CD4-positive, CD25-positive, alpha-beta regulatory T cell (primary cell): ENCODE measurements at places on chromosomes 13 and 19. TPM values are rescaled to one million over a fixed set of nuclear protein-coding genes. Genes with fewer than 3 reads are reported as not detected.
A peak's percentile ranks its signal among the peaks of the same experiment; 100 is the strongest.

DNA sequence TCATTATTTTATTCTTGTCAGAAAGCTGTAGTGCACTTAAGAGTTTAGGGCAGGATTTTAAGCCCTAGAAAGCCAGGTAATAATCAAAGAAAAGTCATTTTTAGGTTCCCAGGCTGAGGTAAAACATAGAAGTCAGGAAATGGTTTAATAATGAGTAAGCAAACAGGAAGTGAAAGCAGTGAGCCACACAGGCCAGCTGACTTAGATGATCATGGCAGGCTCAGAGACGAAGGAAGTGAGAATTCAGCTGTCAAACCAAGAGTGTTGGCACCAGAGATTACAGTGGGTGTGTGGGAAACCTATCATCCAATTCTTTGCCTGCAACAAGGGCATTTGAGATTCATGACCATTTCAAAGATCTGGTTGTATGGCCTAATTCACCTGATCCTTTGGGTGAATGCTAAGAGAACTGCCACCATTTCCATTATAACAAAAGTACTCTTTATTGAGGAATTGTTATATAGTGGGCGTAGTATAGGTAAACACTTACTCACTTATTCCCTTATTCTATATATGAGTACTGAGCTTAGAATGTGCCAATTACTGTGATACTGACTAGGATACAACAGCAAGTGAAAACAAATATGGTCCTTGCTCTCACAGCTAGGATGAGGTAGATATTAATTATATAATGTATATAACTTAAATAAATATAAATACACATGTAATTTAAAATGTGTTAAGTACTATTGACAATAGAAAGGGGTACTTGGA, 103.7 kb upstream of the EDNRB start:
- no peaks in the 10 kb centered on the region for H3K27me3 ChIP-seq
- H3K4me3 ChIP-seq = peak overlapping the region; percentile 33
- no peaks in the 10 kb centered on the region for H3K36me3 ChIP-seq
- peak overlapping the region; percentile 26 for H3K27ac ChIP-seq
- H3K4me1 ChIP-seq = no peaks in the 10 kb centered on the region

DNA sequence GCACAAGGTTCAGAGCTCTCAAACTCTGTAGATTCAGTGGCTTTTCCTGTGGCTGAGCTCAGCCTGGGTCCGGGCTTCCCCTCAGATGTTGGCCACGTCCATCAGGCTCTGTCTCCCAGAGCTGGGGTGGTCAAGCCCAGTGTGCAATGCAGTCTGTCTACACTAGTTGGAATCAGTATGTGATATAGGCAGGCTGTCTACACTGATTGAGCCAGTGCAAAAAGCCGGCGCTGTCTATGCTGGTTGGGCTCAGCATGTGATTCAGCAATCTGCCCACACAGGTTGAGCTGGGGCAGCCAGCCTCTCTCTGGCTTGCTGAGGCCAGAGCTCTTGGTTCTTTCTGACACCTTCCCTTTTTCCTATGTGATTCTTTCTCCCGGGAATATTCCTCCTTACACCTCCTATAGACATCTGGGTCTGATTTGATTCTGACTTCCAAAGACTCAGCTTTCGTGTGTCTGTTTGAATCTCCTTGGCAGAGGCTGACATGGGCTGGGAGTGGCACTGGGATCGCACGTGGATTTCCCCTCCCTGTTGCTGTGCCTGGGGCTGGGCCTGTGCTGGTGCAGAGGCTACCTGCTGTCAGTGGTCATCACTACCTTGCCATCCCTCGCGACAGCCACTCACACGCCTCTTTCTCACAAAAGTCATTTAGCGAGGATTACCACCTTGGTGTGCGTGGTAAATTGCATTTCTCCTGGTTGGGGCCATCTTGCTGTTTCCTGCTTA, 9.3 kb downstream of the CHST8 start:
- no peaks in the 10 kb centered on the region for H3K4me1 ChIP-seq
- DNase-seq = no peak
- H3K27me3 ChIP-seq = no peaks in the 10 kb centered on the region
- no peak overlapping the region for H3K4me3 ChIP-seq

- no peak overlapping the region for H3K4me3 ChIP-seq
- no peak for DNase-seq
- H3K27me3 ChIP-seq = peaks cover 2% of the 10 kb centered on the region
- H3K4me1 ChIP-seq = peaks cover 3% of the 10 kb centered on the region
Measured at GRCh38 chr19:51772977-51773376, 12.0 kb downstream of the FPR2 start.

Gene ACER1
- polyA plus RNA-seq = 0.57 TPM

DNA sequence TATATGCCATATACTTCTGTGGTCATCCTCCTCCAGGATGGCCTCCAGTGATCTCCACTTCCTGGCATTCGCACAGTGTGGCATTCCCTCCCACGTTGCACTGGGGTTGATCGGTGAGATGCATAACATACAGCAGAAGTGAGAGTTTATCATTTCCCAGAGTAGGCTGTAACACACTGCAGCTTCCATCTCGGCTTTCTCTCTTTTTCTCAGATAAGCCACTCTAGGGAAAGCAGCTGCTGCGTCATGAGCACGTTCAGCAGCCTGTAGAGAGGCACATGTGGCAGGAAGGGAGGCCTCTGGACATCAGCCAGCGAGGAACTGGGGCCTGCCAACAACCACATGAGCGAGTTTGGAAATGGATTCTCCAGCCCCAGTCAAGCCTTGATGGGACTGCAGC, 807.1 kb downstream of the DIAPH3 start:
- H3K4me1 ChIP-seq = peaks cover 3% of the 10 kb centered on the region
- DNase-seq = no peak
- no peak overlapping the region for H3K4me3 ChIP-seq
- H3K27me3 ChIP-seq = no peaks in the 10 kb centered on the region

Gene RFC3
- polyA plus RNA-seq = 9.9 TPM

DNA sequence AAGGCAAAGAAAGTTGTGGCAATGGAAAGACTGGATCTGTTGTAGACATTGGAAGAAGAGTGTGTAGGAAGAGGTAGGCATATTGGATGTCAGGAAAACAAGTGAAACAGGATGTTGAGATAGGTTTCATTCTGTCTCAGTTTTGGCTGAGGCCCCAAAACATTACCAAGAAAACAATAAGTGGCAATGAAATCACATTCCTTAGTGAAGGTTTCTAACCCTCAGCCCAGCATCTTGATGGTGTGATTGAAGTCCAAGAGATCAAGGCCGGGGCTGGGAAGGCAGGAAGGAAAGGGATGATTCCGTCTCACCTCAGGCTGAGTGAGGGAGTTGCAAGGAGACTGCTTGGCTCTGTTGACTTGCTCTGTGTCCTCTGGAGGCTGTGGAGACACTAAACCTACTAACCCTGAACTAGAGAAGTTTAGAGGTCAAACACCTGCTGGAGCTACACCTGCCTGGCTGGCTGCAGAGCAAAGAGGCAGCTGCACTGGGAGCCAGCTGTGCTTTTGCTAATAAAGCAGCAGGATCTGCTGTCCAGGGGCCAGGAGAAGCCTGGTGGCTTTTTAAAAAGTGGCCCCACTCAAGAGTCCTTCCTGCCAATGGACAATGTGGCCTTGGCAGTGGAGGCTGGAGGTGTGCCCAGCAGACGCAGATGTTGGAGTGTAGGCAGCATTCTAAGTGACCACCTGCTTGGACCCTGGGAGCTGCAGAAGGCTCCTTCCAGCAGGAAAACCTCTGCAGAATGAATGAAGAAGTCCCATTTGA, 53.6 kb downstream of the DGKH start:
- no peaks in the 10 kb centered on the region for H3K4me1 ChIP-seq
- DNase-seq = no peak
- H3K36me3 ChIP-seq = no peaks in the 10 kb centered on the region

GRCh38 chr13:28538932-28539331, 44.0 kb upstream of the FLT1 start:
- no peak overlapping the region for H3K27ac ChIP-seq
- H3K4me3 ChIP-seq = no peak overlapping the region
- H3K4me1 ChIP-seq = no peaks in the 10 kb centered on the region

GRCh38 chr19:40543029-40543597, 33.6 kb upstream of the SHKBP1 start:
- no peak for DNase-seq
- no peaks in the 10 kb centered on the region for H3K36me3 ChIP-seq
- H3K27me3 ChIP-seq = peaks cover 6% of the 10 kb centered on the region
- no peaks in the 10 kb centered on the region for H3K4me1 ChIP-seq
- H3K4me3 ChIP-seq = no peak overlapping the region
- H3K27ac ChIP-seq = no peak overlapping the region

- DNase-seq = no peak
- H3K4me3 ChIP-seq = peak overlapping the region; percentile 98
- peaks cover 27% of the 10 kb centered on the region for H3K4me1 ChIP-seq
- peaks cover 8% of the 10 kb centered on the region for H3K36me3 ChIP-seq
- no peaks in the 10 kb centered on the region for H3K27me3 ChIP-seq
- H3K27ac ChIP-seq = no peak overlapping the region
Measured at GRCh38 chr19:44112802-44113137, 429 bp upstream of the ZNF225 start.

GRCh38 chr19:6604906-6605305, 14.0 kb upstream of the CD70 start:
- no peaks in the 10 kb centered on the region for H3K27me3 ChIP-seq
- no peak overlapping the region for H3K4me3 ChIP-seq
- DNase-seq = no peak
- peaks cover 12% of the 10 kb centered on the region for H3K4me1 ChIP-seq
- no peak overlapping the region for H3K27ac ChIP-seq
